ENCODE measurements at places on chromosomes 12 and 14.
A peak's percentile ranks its signal among the peaks of the same experiment; 100 is the strongest.

DNA sequence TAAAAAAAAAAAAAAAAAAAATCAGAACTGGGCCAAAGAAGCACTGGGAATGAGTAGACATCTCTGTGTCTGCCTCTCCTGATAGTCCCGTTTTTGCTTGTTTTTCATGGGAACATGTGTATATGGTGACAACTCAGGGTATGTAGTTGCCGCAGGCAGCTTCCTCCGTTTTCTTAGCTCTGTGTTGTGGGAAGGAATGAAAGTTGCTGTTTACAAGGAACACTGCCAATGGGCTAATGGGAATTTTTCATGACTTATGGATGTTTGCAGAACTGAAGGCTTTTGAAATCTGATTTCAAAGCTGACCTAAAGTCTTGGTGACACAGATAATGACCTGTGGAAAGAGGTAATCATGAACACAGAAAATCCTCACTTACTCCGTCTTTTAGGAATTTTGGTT, 146.4 kb upstream of the BTG1 start:
- DNase-seq = no peak

GRCh38 chr12:131258398-131258797, 304.7 kb downstream of the ADGRD1 start:
- DNase-seq = no peak

- DNase-seq = no peak
Observed at GRCh38 chr12:2998789-2999264, 39.6 kb downstream of the TEAD4 start.

DNA sequence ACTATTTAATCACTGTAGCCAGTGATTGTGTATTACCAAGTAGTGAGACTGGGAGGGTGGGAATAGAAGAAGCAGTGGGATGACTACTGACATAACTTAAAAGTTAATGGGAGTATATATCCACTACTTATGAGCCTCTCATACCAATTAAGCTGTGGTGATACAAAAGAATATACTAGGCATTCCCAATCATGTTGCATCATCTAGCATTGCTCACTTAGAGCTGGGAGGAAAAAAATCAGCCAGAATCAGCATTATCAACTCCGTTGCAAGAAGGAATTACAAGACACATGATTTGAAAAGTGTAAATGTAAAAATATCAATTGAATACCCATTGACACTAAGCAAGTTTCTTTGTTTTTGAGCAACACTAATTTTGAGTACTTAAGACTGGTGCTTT, 745 bp upstream of the PPP1R36 start:
- DNase-seq = no peak

GRCh38 chr12:117119592-117120198, 20.5 kb upstream of the TESC start:
- no peak for DNase-seq

- no peak for DNase-seq
Observed at GRCh38 chr12:49791700-49792099, 36.5 kb downstream of the NCKAP5L start.

DNA sequence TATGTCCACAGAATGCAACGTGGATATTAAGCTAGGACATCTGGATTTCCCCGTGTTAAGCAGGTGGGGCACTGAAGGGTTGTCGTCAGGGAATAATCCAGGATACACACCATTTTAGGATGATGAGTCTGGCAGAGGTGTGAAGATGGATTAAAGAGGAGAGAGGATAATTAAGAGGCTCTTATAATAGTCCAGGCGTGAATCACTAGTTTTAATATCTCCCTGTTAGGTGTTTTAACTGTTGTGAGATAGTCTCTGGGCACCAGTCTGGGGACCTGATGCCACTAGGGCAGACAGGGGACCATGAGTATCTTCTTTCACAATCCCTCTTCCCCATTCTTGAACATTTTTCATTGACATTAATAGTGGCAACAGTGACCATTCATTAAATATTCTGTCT, 216.7 kb downstream of the TBX5 start:
- no peak for DNase-seq

- no peak for DNase-seq
Observed at GRCh38 chr12:570435-570920, 92.8 kb downstream of the NINJ2 start.

DNA sequence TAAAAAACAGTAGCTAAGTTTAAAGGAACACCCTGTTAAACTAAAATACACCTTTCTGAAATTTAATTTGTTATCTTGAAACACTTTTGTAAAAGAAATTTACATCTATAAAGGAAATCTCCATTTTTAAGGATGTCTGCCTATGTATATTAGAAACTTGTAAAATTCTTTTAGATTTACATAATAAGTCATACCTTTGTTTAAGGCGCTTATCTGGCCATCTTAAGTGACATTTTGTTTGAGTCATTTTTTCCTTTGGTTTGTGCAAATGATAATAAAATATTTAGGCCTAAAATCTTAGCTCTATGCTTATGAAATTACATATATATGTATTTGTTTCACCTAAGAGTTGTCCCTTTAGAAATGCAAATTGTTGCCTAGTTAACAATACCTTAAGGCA, 1193.4 kb downstream of the FSCB start:
- no peak for DNase-seq

- DNase-seq = no peak
Observed at GRCh38 chr12:84408936-84409335, 503.7 kb downstream of the SLC6A15 start.

DNA sequence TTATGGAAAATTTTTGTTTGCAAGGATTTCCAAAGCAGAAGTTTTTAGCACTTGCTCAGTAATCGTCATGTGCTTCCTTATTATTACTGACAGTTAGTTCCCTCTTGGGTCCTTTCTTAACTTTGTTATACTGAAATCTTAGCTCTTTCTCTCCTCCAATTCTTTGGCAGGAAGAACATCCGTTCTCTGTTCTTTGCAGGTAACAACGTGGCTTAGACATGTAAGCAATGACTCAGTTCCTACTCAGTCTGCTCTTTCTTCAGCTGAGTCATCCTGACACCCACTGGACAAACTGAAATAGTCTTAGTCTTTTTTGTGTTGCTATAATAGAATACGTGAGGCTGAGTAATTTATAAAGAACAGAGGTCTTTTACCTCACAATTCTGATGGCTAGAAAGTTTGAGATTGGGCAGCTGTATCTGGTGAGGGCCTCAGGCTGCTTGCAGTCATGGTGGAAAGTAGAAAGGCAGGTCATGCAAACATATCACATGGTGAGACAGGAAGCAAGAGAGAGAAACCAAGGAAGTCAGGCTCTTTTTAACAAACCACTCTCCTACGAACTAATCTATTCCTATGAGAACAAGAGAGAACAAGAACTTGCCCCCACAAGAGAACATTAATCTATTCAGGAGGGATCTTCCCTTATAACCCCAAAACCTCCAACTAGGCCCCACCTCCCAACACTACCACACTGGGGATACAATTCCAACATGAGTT, 49.2 kb downstream of the TESPA1 start:
- DNase-seq = no peak

DNA sequence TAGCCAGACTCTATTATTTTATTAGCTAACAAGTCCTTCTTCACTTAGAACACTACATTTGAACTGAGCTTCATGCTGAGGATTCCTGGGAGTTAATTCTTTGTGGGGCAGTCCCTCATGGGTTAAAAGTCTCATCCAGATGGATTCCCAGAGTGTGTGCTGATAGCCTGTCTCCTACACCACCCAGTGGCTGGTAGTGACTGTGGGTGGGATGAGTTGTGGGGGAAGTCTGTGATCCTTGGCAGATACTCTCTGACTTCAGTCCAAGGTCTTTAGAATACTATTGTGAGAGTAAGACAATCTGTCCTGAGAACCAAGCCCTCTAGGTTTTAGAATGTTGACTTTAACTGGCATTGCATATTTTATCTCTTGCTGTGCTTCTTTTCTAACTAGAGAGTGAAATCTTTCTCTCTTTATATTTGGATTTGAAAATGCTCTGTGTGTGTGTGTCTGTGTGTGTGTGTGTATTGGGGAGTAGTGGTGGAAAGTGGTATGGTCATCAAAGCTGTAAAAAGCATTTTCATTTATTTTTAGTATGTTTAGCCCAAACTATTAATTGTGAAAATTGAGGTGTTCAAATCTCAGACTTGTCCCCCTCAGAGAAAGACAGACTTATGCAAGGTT, 37.3 kb downstream of the AKAP6 start:
- no peak for DNase-seq

DNA sequence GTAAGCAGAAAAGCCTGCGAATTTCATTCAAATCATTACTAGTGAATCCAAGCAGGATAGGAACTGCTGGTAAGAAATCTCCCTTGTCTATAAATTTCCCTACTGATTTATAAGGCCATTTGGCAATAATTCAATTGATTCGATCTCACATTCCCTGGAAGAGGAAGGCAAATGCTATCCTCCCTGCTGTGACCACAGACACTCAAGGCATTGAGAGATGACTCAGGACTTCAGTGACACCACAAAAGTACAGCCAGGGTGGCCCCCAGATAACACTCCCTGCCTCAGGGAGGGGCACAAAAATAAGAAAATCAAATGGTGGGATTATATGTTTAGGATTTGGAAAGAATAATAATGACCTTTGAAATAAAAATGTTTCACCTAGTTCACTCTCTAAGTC, 162.7 kb downstream of the GRIP1 start:
- no peak for DNase-seq

DNA sequence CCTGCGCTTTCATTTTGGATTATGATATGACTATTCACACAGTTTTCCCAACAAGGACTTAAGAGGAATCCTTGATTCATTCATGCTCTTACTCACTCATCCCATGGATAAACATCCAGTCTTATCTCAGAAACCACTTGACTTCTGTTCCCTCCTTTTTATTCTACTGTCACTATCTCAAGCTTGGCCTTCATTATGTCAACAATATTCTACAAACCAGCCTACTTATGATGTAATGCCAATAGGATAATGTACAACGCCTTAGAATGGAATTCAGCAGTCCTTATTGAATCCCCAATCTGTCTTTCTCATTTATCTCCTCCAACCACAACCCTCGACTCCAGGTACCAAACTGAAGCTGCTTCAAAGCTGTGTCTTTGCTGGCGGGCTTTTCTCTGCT, 448.5 kb downstream of the PDZRN4 start:
- no peak for DNase-seq

- DNase-seq = no peak
Observed at GRCh38 chr12:59583003-59583712, 12.7 kb upstream of the SLC16A7 start.

- DNase-seq = no peak
Observed at GRCh38 chr12:118042091-118042490, 18.9 kb downstream of the WSB2 start.

- DNase-seq = no peak
Observed at GRCh38 chr12:9198012-9198411, 10.2 kb downstream of the PZP start.

GRCh38 chr14:93493054-93493453, 62.3 kb downstream of the UNC79 start:
- no peak for DNase-seq

- peak; percentile 41 for DNase-seq
Observed at GRCh38 chr12:51269174-51270066, 795 bp downstream of the SMAGP start.

DNA sequence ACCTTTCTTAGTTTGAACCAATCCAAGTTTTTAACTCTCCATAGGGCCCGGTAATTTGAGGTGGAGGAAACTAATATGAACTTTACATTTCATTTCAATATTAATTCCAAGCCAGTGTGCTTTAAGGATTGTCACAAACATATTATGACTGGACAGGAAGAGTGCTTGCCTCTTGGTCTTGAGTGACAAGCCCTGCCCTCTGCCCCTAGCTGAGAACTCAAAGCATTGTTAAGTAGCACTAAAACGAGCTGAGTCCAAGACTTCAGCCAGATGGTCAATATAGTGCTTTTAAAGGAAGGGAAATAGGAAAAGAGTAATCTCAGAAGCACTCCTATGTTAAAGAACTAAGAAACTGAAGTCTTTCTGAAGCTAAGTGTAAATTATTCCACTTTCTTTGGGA, 17.1 kb downstream of the TRMT5 start:
- no peak for DNase-seq

GRCh38 chr14:102554821-102555819, 37.3 kb upstream of the RCOR1 start:
- peak; percentile 46 for DNase-seq
